ENCODE measurements at places on chromosomes 7 and 10.

DNA sequence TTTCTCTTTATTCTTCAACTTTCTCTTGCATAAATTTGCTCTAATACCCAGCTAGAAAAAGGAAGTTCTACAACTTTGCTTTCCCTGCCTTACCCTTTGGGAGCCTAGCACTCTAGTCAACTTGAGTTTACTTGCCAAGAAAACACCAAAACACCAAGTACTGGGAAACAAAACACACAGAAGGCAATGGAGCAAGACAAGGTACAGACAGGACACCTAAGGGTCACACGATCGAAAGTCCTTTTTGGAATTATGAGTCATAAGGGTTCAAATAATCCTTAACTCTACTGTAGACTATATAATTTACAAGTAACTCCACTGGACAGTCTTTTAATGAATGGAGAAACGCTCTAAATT, 42.6 kb upstream of the ANAPC16 start:
- DNase-seq, result no peak

- DNase-seq, result no peak
Measured at GRCh38 chr7:51219261-51219988, 97.2 kb downstream of the COBL start.

DNA sequence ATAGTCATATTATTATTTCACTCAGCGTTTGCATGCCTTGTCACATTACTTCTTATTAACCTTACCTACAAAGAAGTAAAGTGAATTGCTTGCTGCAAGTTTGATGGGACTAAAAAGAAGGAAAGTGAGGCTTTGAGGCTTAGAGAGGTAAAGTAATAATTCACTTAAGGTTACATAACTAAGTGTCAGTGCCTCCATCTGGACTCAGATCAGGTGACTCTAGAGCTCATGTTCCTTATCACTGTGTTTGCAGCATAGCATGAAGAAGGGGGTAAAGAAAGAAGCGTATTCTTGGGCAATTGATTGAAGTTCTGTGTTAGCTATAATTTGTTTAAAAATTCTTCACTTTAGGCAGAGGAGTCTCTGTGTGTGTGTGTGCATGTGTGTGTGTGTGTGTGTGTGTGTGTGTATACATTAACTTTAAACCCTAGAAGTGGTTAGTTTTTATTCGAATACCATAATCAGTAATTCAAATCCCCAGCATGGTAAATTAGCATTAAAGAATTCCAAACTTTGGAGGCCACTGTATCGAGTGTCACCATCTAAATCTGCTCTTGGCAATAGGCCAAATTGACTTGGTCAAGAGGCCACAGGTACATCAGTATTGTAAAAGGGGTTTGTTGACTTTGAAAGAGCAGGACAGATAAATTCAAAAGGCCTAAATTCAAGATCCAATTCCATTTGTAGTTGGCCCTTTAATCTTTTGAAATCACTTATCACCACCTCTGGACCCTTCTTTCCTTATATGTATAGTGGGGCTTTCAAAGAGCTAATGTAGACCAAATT, 2.2 kb upstream of the PON3 start:
- DNase-seq, result no peak

- no peak for DNase-seq
Measured at GRCh38 chr10:104247513-104248146, 7.1 kb upstream of the GSTO1 start.

- DNase-seq, result no peak
Measured at GRCh38 chr7:131112431-131112830, 215.2 kb upstream of the MKLN1 start.

- DNase-seq, result no peak
Measured at GRCh38 chr10:128051548-128051947, 74.7 kb downstream of the MKI67 start.

GRCh38 chr7:102044984-102045673, 227.7 kb downstream of the CUX1 start:
- DNase-seq, result peak; percentile 53

All from kidney glomerular epithelial cell (primary cell).